ENCODE measurements at places on chromosomes 5 and 9.

GRCh38 chr5:82522897-82523296 is 244.7 kb upstream of the RPS23 start:
- DNase-seq = no peak

DNA sequence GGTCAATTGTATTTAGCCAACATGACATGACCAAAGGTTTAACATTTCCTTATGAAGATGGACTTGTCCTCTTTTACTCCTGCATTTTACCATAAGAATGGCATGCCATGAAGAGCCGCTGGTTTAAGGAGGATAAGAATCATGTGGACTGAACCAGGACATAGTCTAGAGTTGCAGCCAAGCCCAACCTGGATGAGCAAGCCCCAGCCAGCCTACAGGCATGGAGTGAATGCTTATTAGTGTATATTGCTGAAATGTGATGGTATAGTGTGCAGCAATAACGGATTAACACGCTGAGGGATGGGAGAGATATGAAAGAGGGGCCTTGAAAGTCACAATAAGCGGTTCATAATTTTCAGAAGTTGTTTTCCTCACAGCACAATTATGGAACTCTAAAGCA is 523.2 kb downstream of the NTRK2 start:
- no peak for DNase-seq

DNA sequence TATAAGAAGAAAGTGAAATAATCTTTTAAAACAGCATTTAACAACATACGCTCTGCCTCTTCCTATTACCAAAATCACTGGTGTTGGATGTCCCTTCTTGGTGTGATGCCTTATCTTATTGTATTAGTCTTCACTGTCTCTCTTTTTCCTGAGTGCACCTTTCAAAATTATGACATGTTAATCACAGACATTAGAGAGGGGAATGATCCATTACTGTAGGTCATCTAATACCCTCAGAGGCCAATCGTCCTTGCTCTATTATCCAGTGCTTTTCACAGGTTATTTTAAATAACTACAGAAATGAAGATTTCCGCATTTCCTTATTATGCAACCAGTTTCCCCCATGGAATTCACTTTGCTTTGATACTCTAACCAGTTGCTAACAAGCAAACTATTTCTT is 1292.7 kb downstream of the MAT2B start:
- no peak for DNase-seq

- DNase-seq = no peak
Measured at GRCh38 chr9:73179589-73179988, 27.9 kb downstream of the ANXA1 start.

DNA sequence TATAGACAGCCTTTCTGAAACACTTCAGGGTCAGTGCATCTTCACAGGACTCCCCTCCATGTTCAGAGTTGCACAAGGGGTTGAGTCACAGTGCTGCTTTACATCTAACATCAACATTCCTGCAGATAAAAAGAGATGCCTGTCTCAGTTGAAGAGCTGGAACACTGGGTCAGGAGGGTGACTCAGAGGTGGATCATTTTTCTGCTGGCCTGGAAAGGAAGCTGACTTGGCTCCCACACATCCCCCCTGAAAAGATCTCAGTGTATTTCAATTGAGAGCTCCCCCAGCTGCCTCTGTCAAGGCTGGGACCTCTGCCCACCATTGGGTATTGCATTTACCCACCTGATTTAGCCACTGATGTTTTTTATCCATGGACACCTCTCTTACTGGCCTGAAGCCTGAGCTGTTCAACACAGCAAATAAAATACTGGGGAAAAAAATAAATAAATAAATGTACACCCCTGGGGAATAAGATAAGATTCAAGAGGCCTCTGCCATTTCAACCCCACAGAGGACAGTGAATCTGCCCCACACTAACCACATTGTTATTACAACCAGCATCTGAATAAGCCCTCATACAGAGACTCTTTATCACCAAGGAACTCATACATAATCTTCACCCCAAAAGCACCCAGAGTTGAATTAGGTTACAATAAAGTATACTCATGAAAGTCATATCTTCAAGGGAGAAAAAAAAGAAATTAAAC is 716.4 kb downstream of the SEMA5A start:
- no peak for DNase-seq

DNA sequence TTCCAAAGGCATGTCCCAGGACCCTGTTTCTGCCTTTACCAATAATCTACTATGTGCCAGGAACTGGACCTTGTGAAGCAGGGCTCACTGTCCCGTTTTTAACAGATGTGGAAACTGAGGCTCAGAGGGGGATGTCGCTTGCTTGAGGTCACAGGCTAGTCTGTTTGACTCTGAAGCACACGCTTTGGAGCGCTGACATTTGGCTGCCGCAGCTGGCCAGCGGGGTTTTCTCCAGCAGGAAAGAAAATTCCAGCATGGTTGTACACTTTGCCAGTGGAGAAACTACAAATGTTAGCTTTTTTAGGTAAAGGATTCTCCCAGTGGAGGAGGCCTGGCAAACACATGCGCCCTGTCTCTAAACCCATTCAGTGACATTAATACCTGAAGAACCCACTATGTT is 50.5 kb downstream of the SH3PXD2B start:
- DNase-seq = no peak

GRCh38 chr5:6780802-6781391 is 67.7 kb downstream of the TENT4A start:
- peak; percentile 11 for DNase-seq
